ENCODE measurements at places on chromosomes 7 and 10.

GRCh38 chr10:93342366-93342765 is 139.8 kb downstream of the MYOF start:
- DNase-seq = no peak

- no peak for DNase-seq
These were observed 337.1 kb upstream of the FOXK1 start for GRCh38 chr7:4345004-4345403.

GRCh38 chr7:14096159-14096558 is 106.7 kb upstream of the ETV1 start:
- no peak for DNase-seq

DNA sequence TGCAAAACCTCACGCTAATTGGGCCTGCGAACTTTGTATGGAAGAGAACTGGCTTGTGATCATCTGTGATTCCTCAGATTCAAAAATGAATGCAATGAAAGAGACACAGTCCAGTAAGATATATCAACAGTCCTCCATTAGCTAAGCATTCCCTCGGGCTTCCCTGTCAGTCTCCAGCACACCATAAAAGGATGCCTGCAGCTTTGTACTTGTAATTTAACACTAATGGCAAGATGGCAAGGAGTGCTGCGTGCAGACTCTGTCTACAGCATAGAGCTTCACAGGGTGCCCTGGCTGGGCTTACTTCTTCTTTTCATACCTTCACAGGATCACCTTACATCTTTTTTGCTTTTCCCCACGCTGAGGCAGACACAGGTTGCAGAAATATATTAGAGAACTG is 200.0 kb downstream of the GFRA1 start:
- DNase-seq = no peak

DNA sequence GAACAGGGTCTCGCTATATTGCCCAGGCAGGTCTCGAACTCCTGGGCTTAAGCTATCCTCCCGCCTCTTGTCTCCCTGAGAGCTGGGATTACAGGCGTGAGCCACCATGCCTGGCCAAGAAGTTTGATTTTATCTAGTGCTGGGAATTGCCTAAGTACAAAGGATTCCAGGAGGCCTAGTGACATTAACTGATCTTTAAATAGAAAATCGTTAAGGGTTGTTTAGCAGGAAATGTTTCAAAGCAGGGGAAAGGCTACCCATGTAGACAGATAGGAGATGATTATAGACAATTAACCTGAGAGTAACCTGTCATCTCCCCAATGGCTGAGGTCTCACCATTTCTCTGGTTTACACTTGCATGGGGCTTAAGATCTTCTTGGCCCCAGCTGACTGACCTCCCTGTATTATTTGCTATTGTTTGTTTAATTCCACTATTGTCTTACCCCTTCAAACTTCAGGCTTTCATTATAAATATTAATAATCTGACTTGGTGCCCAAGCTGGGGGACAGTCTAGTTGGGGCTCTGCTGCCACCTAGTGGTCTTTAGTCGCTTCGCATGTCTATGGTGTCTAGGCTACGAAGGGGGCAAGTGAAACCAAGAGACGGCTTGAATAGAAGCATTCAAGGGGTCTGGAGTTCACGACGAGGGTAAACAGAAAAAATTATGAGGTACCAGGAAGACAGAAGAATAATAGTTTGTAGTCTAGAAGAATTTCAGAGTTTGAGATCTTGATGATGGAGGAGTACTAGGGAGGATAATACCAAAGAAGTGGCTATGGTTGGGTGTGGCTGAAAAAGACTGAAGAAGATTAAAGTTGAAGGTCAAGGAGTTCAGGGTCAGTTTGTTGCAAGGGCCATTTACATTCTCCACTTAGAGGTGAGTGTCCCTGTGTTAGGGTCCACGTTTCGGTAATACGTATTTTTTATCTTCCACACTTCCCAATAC is 40.4 kb upstream of the BPGM start:
- DNase-seq = peak; percentile 42

DNA sequence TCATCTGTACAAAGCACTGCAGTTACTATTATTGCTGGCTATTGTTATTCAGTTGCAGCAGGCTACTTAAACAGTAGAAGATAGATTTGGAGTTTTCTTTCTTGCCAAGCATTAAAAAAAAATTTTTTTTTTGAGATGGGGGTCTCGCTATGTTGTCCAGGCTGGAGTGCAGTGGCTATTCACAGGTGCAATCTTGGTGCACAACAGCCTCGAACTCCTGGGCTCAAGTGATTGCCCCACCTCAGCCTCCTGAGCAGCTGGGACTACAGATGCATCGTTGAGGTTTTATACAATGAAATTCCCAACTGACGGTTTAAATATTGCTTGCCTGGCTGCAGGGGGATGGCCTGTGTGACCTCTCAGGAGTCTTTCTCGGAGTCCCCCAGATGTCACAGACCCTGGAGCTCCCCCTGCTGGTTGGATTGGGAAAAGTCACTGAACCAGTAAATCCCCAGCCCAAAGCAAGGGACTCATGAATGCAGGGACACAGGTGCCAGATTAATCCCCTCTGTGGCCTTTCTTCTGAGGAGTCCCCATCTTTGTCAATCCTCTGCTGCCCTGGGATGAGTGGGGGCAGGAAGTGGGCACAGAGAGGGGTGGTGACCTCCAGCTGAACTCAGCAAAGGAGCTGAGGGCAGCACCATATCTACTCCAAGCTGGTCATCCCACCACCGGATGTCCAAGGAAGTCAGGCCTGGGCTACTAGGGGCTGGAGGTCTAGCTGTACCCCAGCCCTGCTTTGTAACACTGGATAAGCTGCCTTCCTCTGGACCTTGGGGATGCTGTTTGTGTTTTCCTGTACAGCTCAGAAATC is 149.6 kb downstream of the C10orf105 start:
- DNase-seq = peak; percentile 90

Data from stimulated activated CD4-positive, alpha-beta T cell treated with anti-CD3 and anti-CD28 coated beads, Interleukin-12 subunit alpha, Interleukin-12 subunit beta, amount 100 ng/mL, for 48 hours (primary cell).